ENCODE measurements at places on chromosomes 2 and 18. TPM values are rescaled to one million over a fixed set of nuclear protein-coding genes. Genes with fewer than 3 reads are reported as not detected.

The FBXO36 gene
- 1.0 TPM for total RNA-seq

The ITGA4 gene
- 102 TPM for total RNA-seq

The RUFY4 gene
- total RNA-seq = 0.33 TPM

The SP140 gene
- 48.6 TPM for total RNA-seq

The AOX1 gene
- not detected for total RNA-seq

The ROCK2 gene
- total RNA-seq = 5.7 TPM

The PAX3 gene
- total RNA-seq = not detected

The NPAS2 gene
- 13.1 TPM for total RNA-seq

The TEKT4 gene
- not detected for total RNA-seq

The MBOAT2 gene
- total RNA-seq = 1.1 TPM

The DPYSL5 gene
- not detected for total RNA-seq

The HOXD11 gene
- total RNA-seq = not detected

The SMAD7 gene
- total RNA-seq = 236 TPM

The MAP4K3 gene
- 19.8 TPM for total RNA-seq

The IL36G gene
- total RNA-seq = not detected

The HAAO gene
- total RNA-seq = not detected

The LYPD1 gene
- total RNA-seq = not detected

The CNRIP1 gene
- not detected for total RNA-seq

The C2orf80 gene
- not detected for total RNA-seq

The KIF1A gene
- not detected for total RNA-seq
